ENCODE measurements at places on chromosomes 16 and 17. TPM values are rescaled to one million over a fixed set of nuclear protein-coding genes. Genes with fewer than 3 reads are reported as not detected.

DNA sequence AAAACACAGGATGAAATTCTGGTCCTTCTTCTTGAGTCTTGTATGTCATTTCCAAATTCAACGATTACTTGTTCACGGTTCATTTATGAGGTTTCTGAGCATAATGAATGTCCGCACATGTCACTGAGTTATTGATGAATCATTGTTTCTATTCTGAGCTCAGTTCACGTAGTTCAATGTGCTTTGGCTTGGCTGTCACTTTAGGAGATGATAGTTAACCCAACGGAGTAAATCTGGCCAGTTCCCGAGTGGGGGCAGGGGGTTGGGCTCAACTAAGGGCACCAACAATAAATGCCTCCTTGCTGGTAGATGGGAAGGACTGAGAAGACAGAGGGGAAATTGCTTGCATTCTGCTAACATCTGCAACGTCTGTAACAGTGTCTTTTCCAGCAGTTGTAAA is 239.4 kb upstream of the HSBP1 start:
- no peak for DNase-seq

DNA sequence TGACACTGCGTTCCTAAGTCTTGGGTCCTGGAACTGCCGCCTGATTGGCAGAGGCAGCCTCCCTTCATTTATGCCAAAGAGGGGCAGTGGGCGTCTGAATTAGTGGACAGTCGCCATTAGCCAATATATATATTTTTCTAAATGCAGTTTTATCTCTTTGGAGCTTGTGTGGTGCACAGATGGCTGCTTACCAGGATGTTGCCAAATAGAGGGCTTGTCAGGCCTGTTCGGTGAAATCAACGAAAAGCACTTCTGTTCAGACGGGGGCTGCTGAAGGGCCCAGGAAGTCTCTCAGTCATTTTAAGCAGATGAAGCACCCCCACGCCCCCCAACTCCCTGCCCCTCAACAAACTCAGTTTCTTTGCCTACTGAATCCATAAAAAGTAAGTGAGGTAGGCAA is 66.0 kb downstream of the RAP1GAP2 start:
- no peak for DNase-seq

DNA sequence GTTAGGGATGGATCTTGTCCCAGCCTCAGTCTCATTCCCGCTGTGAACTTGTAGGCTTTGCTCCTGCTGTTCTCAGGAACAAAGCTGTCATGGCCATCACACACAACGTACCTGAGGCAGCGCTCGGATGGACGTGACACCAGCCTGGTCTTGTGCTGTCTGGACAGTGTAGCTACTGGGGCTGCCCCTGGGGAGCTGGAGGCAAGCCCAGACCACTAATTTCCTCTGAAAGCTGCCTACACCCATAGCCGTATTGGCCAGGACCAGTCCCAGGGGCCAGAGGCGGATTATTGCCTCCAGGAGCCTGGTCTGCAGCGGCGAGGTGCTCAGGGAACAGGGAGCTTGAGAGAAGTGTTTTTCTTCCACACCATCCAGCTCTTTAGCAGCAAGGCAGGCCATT is 11.7 kb downstream of the ZNHIT3 start:
- no peak for DNase-seq

MMP25 gene
- 3.0 TPM for total RNA-seq

MFAP4 gene
- not detected for total RNA-seq

CDRT15 gene
- total RNA-seq: not detected

GRCh38 chr17:17365476-17366110 is 62.4 kb downstream of the NT5M start:
- DNase-seq: no peak

DNA sequence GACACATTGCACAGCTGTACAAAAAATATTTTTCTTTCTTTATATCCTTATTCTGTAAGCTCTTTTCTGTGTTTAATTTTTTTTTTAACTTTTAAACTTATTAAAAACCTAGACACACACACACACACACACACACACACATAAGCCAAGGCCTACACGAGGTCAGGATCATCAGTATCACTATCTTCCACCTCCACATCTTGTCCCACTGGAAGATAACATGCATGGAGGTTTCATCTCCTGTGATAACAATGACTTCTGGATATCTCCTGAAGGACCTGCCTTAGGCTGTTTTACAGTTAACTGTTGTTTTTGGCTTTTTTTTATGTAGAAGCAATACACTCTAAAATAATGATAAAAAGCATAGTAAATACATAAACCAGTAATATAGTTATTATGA is 71.2 kb downstream of the TNRC6C start:
- no peak for DNase-seq

DNA sequence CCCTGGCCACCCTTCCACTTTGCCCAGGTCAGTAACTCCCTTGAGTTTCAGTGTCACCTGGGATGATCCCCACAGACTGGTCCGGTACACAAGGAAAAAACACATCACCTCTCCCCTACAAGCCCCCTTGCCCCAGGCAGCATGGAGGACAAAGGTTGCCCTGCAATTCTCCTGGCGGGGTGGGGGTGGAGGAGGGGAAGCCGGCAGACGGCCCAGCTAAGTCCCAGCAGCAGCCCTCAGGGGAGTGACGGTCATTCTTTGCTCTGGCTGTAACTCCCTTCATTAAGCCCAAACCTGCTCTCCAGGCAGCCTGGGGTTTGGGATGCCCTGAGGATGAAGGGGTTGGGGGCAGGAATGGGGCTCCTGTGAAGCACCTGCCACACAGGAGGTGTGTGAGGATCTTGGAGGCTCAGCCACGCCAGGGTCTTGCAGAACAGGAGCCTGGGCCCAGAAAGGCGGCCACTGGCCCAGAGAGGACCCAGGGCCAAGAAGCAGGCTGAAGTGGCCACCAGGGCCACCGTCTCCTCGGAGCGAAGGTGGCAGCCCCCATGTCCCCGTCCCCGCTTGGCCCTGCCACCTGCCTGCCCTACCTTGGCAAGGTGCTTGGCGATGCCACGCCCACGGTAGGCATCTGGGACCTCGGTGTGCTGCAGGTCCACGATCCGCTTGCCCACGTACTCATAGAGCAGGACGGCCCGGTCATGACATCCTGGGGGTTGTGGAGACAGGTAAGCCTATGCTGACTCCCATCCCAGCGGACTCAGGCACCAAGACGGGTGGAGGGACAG is 9.5 kb downstream of the NATD1 start:
- DNase-seq: no peak

GRCh38 chr17:76193591-76193990 is 46.7 kb downstream of the RNF157 start:
- DNase-seq: no peak

- DNase-seq: no peak
Observed at GRCh38 chr17:55768936-55769624, 18.2 kb downstream of the PCTP start.

GRCh38 chr17:11610999-11611566 is 12.8 kb downstream of the DNAH9 start:
- no peak for DNase-seq

DNA sequence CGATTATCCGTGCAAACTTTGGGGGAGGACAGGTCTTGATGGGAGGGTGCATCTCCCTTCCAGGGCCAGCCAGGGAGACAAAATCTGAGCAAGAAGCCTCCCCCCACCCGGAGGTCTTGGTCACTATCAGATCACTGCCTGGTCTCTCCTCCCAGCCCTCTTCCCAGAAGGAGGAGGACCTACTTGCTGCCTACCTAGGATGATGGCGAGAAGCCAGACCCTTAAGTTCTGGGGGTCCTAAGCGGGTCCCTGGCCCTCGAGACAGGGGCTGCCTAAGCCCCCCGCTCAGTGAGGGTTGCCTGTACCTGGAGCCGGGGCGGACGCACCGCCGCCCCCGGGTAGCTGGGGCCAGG is 4.6 kb downstream of the TSPOAP1 start:
- no peak for DNase-seq

GRCh38 chr16:27085182-27085581 is 18.5 kb downstream of the C16orf82 start:
- DNase-seq: no peak

GRCh38 chr16:67645397-67646121 is 615 bp downstream of the CARMIL2 start:
- no peak for DNase-seq

CFAP97D1 gene
- not detected for total RNA-seq

FOXK2 gene
- 51.5 TPM for total RNA-seq

RAI1 gene
- total RNA-seq: 19.5 TPM

GRCh38 chr17:77174928-77175661 is 34.3 kb downstream of the SEC14L1 start:
- no peak for DNase-seq

OTOP2 gene
- total RNA-seq: not detected

GRCh38 chr17:83094291-83094690 is 14.9 kb downstream of the METRNL start:
- DNase-seq: no peak

GRCh38 chr17:2435181-2435741 is 34.4 kb upstream of the MNT start:
- no peak for DNase-seq

DNA sequence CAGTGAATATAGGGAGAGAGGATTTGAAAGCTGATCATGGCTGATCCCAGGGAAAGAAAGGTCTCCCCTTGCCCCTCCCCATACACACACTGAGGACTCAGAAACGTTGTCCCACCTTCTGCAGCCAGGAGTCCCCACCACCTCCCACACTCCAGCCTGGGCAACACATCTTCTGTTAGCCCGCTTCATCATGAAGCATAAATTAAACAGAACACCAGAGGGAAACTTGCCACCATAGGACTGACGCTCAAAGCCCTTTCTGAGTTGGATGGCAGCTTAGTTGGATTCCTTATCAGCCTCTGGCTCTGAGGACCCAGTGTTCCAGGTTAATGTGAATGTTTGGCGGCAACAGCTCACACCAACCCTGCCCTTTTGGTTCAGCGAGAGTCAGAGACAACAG is 33.9 kb downstream of the ARHGAP27 start:
- no peak for DNase-seq

DNA sequence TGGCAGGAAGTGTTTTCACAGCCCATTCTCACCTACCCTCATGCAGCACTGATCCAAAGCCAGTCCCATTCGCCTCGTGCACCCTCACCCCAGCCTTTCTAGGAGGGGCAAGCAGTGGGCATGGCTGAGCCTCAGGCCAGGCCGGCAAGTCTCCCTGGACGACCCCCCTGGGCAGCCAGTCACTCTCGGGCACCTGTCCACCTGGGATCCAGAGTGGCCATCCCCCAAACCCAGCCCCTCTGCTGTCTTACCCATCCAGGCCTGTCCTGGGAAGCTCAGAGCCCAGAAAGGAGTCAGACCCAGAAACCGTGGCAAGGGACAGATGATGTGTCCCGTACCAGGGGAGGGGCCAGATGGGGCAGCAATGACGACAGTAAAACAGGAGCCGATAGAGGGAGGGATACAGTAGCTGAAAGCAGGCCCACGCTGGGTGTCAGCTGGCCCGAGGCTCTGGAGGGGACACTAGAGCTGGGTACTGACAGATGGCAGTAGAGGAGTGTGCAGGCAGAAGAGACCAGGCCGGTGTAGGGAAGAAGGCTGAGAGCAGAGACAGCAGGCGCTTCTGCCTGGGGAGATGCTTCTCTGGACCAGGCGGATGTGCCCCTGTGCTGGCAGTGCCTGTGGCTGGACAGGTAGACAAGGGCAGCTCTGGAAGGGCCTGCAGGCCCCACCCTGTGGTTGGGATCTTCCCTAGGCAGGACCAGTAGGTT is 5.8 kb downstream of the CMTM3 start:
- DNase-seq: no peak

GRCh38 chr16:11949527-11949926 is 7.7 kb upstream of the NPIPB2 start:
- DNase-seq: peak; percentile 5

DNA sequence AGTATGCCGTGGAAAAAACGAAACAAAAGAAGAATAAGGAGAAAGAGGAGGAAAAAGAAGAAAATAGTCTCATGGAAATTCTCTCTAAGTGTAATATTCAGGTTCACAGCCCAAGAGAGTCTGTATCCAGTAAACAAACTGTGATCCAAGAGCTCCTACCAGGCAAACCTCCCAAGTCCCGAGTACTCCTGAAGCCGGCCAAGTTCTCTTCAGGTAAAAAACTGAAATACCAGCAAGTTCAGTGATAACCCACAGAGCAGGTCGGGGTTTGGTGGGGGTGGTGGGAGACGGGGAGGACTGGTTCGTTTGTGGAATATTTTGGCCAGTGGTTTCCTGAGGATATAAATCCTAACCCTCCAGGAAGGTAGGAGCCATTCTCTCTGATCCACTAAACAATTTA is 8.5 kb upstream of the TVP23B start:
- DNase-seq: no peak

DNA sequence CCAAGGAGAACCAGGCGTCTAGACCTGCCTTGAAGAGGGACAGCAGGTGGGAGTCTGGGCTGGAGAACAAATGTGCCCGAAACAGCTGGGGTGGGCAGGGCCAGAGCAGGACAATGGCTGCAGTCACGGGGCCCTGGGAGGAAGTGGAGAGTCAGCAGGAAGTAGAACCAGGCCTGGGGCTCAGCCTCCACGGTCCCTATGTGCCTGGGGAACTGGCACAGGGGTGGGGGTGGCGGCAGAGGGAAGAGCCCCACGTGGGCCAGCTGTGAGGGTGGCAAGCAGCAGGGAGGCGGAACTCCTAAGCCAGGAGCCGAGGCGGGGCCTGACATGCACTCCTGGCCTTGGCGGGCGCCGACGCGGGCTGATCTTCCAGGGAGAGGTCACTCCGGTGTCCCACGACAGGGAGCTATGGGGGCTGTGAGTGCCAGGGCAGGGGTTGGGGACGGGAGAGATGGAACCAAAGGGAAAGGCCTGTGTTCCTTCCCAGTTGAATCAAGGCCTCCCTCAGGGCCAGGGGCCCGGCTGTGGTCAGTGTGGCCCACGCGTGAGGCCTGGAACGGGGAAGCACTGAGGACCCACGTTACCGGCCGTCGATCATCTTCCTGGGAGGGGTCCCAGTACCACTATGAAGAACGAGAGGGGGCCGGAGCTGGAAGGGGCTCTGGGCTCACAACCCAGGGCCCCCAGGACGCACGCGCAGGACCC is 42.7 kb downstream of the TIMM22 start:
- DNase-seq: no peak

DNAJA2 gene
- total RNA-seq: 73.2 TPM

PPP1R27 gene
- not detected for total RNA-seq

DNA sequence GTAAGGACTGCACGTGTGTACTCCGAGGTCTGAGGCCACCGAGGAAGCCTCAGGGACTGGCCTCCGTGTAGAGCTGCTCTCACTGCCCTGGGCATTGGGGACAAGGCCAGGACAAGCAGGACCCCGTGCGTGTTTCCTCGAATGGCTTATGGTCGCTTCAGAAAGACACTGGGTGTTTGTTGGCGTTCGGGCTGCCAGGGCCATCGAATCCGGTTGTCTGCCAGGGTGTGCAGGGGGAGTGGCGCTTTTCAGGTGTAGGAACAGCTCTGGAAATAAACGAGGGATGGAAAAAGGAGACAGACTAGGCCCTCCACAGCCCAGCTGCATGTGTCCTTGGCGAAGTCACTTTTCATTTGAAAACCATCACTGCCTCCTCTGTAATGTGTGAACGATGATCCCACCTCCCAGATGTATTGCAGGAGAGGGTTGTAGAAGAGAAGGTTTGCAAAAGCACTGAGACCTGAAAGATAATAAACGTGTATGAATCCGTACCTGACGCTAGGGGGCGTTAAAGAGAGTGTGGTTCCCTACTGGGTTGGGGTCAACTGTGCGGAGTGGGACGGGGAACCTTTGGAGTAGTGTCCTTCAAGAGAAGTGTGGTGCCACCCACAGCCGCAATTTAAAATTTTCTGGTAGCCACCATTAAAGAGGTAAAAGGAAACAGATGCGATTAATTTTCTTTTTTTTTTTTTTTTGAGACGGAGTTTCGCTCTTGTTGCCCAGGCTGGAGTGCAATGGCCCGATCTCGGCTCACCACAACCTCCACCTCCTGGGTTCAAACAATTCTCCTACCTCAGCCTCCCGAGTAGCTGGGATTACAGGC is 2.1 kb upstream of the ZSCAN10 start:
- peak; percentile 59 for DNase-seq

- DNase-seq: peak; percentile 77
Observed at GRCh38 chr17:77609553-77610517, 348.7 kb upstream of the TNRC6C start.

GRCh38 chr17:354651-355556 is 2.3 kb upstream of the RPH3AL start:
- no peak for DNase-seq

ZFP3 gene
- 13.0 TPM for total RNA-seq

Data from CD4-positive, alpha-beta memory T cell (primary cell).